Forelimb muscle (tissue), 1 donor: ENCODE measurements at places on chromosomes 5 and 9. TPM values are rescaled to one million over a fixed set of nuclear protein-coding genes. Genes with fewer than 3 reads are reported as not detected.

SLC34A1 gene
- polyA plus RNA-seq, result not detected

IL3 gene
- polyA plus RNA-seq, result not detected

TMC1 gene
- 0.59 TPM for polyA plus RNA-seq

ARSI gene
- 5.7 TPM for polyA plus RNA-seq

ST8SIA4 gene
- 4.6 TPM for polyA plus RNA-seq

MYMK gene
- polyA plus RNA-seq, result 58.2 TPM

CDH6 gene
- 3.0 TPM for polyA plus RNA-seq
